Left hindlimb (tissue), 1 donor: ENCODE measurements at places on chromosomes 2 and 18.
A peak's percentile ranks its signal among the peaks of the same experiment; 100 is the strongest.

DNA sequence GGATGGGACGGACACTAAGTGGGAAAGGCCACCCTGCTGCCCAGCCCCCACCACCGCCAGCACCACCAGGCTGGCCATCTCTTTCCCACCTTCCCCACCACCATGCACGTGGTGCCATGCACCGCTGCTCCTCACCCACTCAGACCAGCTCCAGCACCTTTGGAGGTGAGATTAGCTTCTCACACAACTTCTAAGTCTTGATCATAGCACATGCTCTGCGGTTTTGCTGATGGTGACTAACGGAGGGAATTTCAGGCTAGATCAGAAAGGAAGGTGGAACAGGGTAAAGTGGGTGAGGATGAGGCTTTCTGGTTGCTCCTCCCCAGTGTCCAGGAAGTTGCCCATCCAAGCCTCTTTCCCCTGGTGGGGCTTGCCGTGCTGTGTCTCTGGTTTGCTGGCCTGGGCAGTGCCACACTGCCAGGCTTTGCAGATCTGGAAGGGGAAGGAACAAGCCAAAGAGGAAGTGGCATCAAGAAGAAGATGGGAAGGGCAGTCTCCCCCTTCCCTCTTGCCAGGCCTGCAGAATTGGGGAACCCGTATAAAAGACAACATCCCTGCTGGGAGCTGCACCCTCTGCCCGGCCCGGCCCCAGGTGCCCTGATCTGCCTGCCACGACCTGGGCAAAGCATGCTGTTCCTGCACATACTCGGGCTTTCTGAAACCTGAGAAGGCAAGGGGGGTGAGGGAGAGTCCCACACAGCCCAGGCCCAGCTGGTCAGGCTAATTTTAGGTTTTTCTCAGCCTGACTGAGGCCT lies 44.3 kb upstream of the CAB39 start:
- peak; percentile 69 for DNase-seq

DNA sequence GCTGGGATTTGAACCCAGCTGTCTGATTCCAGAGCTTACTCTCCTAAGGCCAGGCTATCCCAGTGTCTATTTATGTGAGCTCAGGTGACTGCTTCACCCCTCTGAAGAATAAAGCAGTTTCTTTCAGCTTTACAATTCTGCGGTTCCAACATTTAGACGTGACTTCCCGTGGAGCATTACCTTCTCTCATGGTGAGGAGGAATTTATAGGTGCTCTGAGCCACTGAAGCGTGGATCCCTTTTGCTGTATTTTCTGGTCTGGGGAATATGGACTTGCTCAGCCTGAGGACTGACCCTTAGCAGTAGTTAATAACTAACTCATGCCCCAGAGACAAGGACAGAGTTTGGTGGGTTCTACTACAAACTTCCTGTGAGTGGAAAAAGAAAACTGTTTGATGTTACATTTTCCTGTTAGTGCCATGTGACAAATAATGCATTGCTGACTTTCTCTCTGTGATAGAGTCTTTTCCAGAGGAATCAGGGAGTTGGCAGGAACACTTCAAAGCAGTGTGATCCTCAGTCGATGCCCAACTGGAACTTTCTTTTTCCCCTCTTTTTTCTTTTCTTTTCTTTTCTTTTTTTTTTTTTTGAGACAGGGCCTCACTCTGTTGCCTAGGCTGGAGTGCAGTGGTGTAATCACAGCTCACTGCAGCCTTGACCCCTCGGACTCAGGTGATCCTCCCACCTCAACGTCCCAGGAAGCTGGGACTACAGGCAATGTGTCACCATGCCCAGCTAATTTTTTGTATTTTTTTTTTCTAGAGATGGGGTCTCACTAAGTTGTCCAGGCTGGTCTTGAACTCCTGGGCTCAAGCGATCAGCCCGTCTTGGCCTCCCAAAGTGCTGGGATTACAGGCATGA lies 21.9 kb downstream of the CASP10 start:
- DNase-seq, result no peak

- DNase-seq, result no peak
These were observed 133.3 kb downstream of the OSR1 start for GRCh38 chr2:19225126-19225525.

DNA sequence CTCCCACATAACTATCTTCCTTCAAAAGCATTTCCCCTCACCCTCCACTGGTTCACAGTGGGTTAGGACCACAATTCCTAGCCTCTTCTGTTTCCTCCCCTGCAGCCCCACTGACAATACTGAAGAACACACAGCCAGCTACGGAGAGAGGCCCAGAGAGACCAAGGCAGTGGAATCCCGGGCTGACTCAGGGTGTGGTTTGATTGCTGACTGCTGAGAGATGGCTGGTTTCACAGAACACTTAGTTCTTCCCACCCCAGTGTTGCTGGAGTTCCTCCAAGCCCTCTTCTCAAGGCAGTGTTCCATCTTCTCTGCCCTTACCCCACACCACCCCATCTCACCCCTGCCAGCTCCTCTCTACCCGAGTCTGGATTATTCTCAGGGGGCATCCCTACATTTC lies 43.3 kb upstream of the ZFP36L2 start:
- DNase-seq, result peak; percentile 64

DNA sequence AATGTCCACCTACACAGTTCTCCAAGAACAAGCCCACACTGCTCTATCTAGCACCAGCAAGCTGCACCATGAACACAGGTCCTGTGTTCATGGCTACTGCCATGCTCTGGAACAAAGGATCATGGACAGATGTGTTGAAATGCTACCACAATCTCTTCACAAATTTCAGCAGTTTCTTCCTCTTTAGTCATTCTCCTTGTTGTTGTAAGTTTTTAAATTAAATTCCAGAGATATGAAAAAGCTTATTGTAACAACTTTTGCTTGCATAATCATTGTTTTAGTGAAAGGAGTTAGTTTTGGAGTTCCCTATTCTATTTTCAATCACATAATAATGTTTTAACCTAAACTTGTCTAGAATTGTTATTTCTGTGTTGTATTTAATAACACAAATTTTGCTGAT lies 17.2 kb upstream of the NAPG start:
- no peak for DNase-seq

DNA sequence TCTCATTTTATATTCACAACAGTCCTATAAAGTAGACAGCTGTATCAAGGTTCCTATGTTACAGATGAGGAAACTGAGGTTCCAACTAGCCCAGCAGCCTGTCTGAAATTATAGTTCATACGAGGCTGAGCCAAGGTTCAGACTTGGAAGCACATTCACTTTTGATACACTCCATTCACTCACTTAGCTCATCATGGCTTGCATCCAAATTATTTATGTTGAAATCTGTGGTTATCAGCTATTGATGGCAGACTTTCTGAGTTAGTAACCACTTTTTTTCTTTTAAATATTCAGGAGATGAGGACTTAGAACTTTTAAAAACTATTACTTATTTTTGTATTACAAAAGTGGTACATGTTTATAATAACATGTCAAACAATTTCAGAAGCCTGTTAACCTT lies 188.2 kb downstream of the MTX2 start:
- no peak for DNase-seq

GRCh38 chr2:53568469-53568868 lies 199.1 kb upstream of the CHAC2 start:
- no peak for DNase-seq

GRCh38 chr2:238883421-238883901 lies 35.6 kb downstream of the TWIST2 start:
- no peak for DNase-seq

DNA sequence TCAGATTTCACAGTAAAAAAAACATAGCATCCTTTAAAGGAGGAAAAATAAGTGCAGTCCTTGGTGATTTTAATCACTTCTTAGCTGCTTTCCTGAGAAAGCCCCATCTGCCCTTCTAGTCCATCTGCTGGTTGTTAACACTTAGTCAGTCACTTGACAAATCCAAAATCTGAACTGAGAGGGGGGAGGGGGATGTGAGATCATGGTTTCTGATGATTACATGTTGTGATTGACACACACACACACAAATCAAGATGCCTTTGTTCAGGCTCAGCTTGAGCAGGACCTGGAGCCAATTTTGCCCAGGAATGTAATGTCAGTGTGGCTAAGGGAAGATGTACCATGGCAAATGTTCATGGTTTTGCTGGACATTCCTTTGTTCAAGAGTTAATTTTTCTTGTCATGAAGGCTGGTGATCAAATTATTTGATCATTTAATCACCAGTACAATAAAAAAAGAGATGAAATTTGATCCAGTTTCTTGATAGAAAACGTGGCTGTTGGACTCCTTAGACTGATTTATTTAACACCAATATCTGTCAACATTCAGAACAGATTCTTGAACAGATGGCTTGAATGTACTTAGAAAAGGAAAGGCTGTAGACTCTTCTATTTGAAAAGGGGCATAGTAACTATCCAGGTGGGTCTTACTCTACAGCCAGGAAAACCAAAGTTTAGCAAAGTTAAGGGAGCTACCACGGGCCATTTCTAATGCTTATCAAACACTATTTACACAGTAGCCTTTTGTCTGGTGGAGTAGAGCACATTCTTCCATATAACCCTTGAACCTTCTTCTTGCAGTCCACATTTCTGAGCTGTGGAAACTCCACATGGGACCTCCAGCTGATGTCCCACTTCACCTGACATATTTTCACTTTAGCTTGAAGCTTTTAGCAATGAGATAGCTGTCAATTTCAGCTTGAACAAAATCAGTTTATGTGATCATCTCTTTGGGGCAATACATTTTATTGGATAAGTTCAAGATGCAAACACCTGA lies 408.7 kb downstream of the PIK3C3 start:
- DNase-seq, result no peak

DNA sequence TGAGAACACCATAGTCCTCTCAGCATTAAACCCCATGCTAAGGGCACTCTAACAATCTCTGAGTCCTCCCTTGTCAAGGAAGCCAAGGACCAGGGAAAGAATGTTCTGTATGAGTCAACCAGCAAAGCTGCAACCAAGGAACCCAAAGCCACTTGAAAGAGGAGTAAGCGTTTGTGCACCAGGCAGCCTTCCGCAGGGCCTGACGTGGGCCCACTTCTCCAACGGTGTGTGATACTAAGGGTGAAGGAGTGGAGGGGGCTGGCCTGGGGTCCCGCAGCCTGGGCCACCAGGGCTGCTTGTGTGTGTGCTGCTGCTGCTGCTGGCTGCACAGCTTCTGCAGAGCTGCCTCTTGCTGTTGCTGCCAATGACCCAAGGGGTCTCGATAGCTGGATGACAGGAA lies 30.1 kb upstream of the GALNT14 start:
- no peak for DNase-seq
